ENCODE measurements at places on chromosomes 12 and 14.

- DNase-seq, result no peak
These were observed 11.5 kb downstream of the FUT8 start for GRCh38 chr14:65423982-65424381.

DNA sequence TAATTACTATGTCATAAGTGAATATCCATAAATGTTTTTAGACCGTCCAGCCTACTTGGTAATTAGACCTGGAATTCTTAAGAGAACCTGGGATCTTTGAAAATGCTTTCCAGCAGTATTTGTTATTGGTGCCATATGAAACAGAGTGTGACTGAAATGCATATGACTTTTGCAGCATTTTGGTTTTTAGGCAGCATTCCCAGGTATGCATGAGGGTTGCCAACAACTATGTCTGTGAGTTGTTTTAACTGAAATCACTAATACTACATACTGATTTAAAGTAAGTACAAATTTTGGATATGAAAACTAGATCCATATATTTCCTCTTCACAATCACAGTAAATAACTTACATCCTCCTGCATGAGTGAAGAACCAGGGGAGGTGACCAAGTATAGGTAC, 437.7 kb upstream of the FAR2 start:
- DNase-seq, result no peak

DNA sequence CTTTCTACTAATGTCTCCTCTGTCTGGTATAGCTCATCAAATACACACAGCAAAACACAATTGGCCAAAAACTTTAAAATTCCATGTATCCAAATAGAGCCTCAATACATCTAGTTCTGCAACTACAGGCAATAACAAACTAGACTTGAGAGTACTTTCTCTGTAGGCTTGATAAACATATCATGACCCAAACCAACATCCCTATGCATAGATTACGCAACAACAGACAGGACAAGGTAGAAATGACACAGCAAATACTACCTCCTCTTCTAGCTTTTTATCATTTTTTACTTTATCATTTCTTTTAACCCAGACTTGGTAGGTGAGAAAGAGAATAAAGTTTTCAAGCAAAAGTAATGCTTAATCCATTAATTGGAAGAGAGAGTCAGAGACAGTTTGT, 41.8 kb downstream of the EML5 start:
- DNase-seq, result no peak

DNA sequence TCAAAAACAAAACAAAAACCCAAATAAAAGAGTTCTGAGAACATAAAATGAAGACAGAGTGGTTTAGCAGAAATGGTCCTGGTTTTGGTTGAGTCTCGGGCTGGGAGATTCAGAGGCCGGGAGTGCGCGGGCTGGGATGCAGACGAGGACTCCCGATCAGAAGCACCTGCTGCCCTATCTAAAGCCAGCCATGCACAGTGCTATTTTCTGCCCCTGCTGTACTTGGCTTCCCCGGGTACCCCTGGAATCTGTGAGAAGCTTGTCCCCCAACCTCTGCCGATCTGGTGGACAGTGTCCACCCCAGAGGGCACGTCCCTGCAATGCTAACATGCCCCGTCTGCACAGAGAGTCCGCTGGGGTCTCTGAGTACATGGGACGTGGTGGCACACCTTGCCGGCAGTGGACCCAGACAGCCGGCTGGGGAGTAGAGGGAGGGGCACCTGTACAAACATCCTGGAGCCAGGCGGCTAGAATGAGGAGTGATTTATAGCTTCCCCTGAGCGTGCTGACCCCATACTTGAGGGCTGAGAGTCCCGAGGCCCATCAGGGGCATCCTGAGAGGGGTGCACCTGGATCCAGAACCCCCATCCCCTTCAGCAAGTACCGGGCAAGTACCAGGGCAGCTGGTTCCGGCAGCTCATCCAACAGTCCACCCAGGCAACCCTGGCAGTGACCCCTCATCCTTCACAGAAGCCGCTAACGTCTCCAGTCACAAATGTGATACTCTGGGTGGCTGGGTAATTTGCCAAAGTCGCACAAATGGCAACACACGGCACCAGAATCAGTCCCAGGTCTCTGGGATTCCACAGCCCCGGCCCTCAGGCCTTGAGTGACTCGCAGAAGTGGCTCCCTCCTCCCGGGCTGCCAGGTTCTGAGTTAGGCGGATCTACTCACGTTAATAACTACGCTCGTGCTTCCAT, 37.1 kb downstream of the CHGA start:
- no peak for DNase-seq

DNA sequence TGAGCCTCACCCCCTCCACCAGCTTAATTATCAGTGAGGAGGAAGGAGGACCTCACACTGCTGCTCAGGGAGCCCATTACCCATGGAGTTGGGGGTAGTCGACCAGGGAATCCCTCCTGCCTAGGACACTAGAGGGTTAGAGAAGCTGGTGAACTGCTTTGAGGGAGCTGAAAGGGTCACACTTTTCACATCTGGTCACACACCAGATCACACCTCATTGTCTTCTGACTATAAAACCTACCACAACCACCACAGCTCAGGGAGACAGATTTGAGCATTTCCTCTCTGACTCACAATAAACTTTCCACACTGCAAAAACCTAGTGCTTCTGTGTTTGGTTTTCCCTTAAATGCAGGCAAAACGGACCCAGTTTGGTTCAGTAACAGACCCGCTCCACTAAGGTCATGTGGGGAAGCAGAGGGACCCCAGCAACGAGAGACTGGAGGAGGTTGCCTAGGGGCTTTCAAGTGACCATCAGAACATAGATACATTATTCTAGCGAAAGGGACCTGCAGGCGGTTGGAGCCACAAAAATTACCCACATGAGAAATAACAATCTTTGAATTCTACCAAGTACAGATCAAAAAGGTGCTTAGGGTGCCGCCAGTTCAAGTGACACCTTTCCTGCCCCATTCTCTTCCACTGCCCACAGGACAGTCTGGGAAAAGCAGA, 151.4 kb upstream of the AVPR1A start:
- no peak for DNase-seq

DNA sequence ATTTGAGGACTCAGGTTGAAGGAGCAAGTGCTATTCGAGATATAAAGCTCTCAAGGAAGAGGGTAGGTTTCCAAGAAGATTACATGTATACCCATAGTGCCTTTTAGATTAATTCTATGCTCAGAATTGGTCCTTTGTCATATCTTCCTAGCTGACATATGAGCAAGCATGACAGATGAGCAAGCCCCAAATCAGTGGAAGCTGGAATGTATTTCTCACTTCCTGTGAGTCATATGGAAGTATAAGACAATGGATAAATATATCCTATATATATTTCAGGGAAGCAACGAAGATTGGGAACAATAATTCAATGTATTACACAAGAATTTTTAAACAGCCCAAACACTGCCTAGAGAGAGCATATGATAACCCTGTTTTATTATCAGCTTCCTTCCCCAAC, 674.1 kb upstream of the ATXN7L3B start:
- no peak for DNase-seq

GRCh38 chr14:82009076-82009475, 475.4 kb upstream of the SEL1L start:
- DNase-seq, result no peak

GRCh38 chr12:89927226-89927698, 218.6 kb upstream of the ATP2B1 start:
- no peak for DNase-seq

GRCh38 chr12:47303995-47304560, 224.3 kb upstream of the AMIGO2 start:
- DNase-seq, result no peak

DNA sequence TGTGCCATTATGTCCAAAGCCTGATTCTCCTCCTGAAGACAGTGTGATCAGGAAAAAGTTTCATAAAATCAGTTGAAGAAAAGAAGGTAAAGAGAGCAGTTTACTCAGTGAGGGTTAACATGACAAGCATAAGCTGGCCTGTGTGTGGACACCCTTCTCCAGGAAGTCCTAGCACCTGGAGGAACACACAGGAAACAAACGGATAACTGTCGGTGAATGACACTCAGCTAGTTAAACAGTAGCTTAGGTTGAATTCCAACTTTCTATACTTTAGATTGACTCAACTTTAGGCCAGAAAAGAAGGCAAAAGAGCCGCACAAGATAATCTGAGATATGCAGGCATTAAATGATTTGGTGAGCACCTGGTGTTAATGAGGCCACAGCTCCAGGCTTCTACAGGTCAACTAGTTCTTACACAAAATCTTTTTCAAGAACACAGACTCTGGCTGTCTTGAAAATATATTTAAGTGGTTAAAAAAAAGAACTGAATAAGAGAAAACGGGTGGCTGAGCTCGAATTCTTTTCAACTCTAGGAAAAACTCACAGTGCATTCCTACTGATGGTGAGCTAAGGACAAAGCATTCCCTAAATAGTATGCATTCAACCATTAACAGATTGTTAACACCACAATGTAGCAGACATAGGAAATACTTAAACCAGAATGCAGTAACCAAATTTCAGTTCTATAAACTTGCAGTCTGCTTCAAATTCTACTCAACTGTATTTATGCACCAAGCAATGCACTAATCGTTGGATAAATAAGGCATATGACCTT, 56.9 kb upstream of the TSPAN8 start:
- DNase-seq, result no peak

DNA sequence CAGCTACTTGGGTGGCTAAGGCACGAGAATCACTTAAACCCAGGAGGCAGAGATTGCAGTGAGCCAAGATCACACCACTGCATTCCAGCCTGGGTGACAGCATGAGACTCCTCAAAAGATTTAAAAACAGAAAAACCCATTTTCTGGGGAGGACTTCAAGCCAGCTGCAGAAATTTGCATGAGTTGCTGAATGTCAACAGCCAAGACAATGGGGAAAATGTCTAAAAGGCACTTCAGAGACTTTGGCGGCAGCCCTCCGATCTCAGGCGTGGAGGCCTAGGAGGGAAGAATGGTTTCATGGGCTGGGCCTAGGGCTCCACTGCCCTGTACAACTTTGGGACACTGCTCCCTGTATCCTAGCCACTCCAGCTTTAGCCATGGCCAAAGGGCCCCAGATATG, 177.8 kb upstream of the C14orf180 start:
- DNase-seq, result no peak
